Activated effector memory CD4-positive, alpha-beta T cell treated with anti-CD3 and anti-CD28 coated beads, Interleukin-2, amount 50 U/mL, for 16 hours (primary cell): ENCODE measurements at places on chromosomes 3 and 15.

DNA sequence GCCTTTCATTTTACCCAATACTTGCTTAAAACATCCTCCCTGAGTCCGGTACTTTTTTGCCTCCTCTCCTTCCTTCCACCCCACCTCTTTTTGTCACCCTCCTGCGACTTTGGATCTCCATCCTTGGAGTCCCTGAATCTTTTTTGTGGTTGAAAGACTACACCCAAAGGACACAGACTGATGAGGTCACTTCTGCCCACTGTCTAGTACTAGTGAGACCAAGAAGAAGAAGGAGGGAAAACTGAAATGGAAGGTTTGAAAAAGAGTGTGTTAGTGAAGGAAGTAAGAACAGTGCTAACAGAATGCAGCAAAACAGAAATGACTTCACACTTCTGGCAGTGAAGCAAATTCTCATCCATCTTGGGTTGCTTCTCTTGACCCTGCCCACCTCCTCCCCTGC, 6.6 kb downstream of the B3GNT5 start:
- DNase-seq = no peak

- no peak for DNase-seq
These were observed 7.3 kb downstream of the ACOX2 start for GRCh38 chr3:58529516-58530353.

GRCh38 chr3:188635258-188636042, 481.5 kb downstream of the LPP start:
- no peak for DNase-seq

DNA sequence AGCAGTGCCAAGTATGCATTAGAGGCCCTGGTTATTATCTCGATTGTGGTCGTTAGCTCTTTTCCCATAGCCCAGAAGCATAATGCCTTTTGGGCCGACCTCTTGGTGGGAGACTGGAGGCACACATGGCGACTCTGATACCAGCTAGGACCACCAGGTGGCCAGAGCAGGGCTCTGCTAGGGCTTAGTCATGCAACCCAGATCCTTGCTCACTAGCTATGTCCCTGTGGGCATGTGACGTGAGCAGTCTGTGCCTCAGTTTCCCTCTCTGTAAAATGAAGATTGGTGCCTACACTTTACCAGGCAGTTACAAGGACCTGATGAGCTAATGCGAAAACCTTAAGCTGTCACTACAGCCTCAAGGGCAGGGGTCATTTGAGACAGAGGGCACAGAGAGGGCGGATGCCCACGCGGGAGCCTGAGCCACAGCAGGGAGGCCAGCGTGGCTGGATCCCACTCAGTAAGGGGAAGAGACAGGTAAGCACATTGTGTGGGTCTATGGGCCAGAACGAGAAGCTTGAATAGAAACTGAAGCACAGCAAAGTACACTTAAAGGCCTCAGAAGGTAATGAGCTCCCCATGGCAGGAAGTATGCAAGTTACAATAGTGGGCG, 8.8 kb downstream of the KLF15 start:
- peak; percentile 31 for DNase-seq

- no peak for DNase-seq
These were observed 27.4 kb downstream of the CGNL1 start for GRCh38 chr15:57403566-57404325.
